ENCODE measurements at places on chromosomes 4 and X.
A peak's percentile ranks its signal among the peaks of the same experiment; 100 is the strongest.

GRCh38 chrX:102599951-102600579 lies 750 bp downstream of the ARMCX5 start:
- peak; percentile 33 for DNase-seq

GRCh38 chr4:86034616-86035015 lies 325.2 kb downstream of the MAPK10 start:
- DNase-seq: no peak

- no peak for DNase-seq
These were observed 731.9 kb upstream of the PCDH10 start for GRCh38 chr4:132417220-132417619.

- no peak for DNase-seq
These were observed 296.2 kb downstream of the PAPSS1 start for GRCh38 chr4:107423677-107424405.

GRCh38 chr4:159171287-159171686 lies 68.4 kb downstream of the RAPGEF2 start:
- DNase-seq: no peak

- no peak for DNase-seq
These were observed 2.1 kb downstream of the MTM1 start for GRCh38 chrX:150570512-150570911.

DNA sequence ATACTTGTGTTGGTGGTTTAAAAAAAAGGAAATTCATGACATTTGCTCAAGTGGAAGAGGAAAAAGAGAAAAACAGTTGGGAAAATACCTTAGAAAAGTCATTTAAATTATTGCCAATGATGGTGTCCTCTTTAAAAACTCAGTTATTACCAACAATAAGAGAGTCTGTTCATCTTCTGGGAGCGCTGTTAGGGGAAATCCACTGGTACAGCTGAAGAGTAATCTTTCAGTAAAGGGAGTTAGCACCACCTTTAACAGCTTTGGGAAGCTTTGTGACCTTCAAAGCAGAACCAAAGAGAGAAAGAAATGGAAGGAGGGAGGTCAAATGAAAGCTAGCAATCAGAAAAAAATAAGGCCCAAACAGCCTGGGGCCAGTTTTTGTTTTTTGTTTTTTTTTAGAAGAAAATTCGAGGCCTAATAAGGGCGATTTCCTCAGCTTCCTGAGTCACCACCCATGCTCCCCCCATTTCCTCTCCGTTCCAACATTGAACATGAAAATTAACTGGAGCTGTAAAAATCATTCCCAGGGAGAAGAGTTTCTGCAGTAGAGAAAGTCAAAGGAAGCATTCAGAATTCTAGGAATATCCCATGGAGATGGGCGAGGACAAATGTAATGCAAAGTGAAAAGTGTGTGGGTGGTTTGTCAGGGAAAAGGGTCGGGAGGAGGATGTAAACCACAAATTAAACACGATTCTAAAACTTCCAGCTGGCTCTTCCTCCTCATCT lies 115.1 kb downstream of the SH3KBP1 start:
- DNase-seq: no peak

DNA sequence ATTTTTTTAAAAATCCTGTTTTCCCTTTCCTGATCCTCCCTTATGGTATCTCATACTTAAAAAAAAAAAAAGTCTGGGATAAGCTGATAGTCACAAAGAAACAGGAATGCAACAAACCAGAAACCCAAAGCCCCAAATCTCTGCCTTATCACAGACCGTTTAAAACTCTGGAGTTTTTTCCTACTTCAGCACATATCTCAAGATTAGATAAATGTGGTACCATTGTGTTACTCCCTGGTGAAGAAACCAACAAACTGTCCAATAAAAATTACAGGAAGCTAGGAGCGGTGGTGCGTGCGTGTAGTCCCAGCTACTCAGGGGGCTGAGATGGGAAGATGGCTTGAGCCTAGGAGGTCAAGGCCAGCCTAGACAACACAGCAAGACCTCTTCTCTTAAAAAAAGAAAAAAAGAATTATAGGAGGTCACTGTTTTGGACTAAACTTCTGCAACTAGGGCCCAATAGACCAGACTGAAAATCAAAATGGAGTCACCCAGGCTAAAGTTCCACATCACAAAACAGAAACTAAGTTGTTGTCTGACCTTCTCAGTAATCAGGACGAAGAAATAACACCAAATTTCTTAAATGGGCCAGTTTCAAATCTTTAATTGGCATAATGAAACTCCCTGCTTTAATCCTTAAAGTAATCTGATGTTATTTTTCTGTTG lies 51.9 kb downstream of the RBM47 start:
- DNase-seq: no peak

DNA sequence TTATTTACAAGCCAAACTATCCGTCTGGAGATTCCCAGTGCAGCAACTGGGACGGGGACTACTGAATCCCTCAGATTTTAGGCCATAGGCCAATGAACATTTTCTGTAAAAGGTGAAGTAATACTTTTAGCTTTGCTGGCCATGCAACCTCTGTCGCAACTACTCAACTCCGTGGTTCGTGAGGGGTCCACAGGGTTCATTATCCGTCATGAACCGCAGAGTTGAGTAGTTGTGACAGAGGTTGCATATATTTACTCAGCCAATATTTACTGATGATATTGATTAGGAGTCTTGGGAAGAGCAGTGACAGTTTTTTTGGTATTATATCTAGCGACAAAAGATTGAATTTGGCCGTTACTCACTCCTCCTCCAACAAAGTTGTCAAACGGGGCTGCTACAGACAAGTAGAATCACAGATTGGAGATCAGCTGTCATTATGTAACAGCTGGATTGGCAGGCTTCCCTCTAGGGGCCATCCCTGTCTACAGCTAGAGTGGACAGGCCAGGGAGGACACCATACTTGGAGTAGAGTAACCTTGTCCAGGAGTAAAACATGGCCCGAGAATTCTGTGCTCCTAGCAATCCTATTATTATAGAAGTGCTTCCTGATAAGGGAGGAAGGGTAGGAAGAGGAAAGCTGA lies 37.2 kb upstream of the CD38 start:
- DNase-seq: no peak

DNA sequence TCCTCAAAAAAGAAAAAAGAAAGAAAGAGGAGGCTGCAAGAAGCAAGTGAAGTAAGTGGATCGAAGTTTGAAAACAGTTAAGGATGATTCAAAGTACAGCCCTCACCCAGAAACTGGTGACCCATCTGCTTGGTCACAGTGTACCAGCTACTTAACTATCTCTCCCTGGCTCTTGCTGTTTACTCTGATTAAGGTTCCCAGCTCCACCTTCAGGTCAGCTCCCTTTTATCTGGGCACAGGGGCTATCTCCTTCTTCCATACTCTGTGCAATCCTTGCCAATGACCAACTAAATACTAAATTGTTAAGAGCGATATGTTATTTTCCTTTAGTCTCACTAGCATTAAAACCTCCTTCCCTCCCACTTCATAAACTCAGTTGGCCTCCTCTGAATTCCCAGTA lies 81.5 kb upstream of the SMIM10 start:
- DNase-seq: no peak

DNA sequence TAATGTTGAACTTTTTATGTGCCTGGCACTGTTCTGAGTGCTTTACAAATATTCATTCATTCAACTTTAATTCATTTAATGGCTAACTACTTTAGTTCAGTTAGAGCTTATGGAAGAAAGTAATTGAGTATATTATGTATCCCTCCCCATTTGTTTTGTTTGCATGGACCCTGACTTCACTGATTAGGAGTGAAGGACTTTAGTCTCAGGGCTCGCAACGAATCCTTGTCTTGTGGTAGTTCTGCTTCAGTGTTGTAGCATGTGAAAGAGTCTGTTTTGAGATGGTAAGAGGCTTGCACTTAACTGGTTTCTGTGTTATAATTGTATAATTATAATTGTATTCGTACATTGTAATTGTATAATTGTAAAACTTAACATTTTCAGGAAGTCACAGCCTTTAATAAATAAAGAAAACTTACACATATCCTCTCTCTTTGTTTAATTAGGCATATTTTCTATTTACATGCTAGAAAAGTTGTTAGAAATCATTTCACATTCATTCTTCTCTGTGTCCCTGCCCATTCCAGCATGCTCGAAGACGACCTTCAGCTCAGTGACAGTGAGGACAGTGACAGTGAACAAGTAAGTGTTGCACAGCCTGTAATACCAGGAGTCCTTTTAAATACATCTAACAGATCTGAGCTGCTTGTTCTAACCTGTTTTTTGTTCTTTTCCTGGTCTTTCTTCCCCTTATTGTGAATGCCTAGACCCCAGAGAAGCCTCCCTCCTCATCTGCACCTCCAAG lies 115.1 kb downstream of the KLHL8 start:
- DNase-seq: no peak

DNA sequence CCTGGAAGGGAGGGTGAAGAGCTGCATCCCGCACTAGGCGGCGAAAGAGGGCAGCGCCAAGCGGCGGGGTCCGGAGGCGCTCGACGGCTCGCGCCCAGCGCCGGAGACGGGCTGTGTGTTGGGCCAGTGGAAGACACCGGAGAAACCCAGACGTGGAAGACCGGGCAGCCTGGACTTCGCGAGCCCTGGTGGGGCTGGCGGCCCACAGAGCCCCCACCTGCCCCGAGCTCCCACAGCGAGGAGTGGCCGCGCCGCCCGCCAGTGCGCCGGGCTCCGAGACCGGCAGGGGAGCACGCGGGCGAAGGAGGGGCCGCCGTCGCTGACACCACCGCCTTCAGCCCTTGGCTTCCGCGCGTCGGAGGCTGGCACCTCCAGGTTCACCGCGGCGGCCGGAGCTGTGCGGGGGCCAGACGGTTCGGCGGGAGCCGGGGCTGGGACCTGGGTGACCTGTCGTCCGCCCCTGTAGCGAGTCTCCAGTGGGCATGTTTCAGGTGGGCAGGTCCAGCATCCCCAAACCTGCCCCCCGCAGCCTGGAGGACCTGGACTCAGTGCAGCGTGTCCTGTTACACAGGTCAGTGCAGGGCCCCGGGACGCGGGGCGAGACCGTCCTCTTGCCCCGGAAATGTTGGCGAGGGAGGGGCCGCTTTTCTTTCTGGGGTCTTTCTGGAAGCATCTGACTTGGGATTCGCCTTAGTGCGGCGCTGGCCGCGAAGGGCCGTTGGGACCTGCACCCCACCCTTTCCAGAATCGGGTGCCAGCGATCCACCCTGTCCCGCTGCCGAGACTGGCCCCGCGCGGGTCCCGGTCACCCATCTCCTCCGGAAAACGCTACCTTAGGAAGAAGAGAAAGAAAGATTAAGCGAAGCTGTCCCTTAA lies 9.6 kb upstream of the INTU start:
- DNase-seq: peak; percentile 13

Measured in cerebellar cortex (tissue), 1 donor.